AG20443 (cell line): ENCODE measurements at places on chromosomes 7 and 10.

DNA sequence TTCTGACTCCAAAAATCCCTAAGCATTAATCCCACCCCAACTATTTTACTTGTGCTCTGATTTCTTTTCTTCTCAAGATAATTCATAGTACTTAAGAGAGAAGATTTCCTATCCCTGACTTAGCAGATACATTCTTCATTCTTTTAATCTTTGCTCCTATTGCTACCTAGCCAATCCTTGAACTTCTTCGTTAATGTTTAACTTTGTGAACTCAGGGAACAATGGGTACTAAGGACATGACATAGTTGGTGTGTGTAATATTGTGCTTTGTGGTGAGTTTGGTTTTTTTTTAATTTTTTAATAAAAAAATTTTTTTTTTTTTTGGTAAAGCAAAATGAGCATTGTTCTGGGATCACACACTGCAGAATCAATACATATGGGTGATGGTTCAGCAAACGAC lies 166.2 kb downstream of the CHCHD3 start:
- no peak for DNase-seq

DNA sequence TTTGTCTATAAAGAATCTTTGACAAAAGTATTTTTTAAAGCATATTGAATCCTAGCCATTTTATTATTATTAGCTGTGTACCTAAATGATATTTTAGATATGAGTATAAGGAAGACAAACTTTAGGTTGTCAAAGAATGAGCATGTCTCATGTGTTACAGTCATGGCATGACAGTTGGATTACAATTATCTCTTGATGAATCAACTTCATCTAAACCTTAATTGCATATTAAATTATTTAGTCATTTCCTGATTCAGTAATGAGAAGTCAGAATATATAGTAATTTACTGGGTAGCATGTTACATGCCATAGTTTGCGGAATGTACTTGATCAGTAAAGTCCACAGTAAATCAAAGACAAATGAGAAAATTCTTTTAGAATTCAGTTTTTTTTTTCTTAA lies 59.2 kb downstream of the MAPK8 start:
- DNase-seq: no peak

DNA sequence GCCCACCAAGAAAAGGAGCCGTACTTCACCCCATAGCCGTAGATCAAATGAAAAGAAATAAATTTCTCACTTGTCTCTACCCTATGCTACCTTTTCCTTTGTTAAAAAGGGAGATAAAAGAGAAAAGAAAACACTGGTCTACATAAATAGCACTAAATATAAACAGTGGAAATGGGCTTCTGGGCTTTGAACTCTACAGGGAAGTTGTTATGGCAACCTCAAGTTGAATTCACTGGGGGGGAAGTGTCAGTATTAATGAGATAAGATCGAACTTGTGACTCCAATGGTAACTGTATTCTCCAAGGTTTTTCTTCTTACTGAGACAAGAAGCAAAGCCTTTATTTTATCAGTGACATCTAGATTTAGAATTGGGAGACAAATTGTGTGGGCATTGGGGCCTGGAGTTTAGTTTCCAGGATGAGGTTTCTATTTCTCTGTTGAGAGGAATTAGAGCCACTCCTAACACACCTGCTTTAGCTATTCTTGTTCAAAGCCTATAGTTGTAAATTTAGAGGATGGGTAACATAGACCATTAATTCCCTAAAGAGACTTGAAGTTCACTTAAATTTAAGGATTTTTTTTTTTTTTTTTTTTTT lies 604.3 kb upstream of the GALNT17 start:
- no peak for DNase-seq

DNA sequence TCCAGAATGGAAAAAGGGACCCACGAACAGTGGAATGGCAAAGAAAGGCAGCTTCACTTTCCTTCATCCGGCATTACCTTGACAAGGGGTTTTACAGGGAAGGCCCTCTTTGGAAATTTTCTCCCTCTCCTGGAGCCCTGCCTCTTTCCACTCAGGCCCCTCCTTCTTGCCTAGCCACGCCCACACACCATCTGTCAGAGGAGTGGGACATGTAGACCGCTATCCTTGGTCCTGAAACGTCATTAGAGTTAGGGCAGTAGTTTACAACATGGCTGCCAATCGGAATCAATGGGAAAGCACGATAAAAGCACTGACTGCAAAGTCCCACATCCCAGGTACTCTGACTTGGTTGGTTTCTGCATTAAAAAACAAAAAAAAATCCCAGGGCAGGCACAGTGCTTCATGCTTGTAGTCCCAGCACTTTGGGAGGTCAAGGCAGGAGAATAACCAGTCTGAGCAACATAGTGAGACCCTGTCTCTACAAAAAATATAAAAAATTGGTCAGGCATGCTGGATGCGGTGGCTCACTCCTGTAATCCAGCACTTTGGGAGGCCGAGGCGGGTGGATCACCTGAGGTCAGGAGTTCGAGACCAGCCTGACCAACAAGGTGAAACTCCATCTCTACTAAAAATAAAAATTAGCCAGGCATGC lies 96.4 kb downstream of the MARCHF5 start:
- peak; percentile 69 for DNase-seq

DNA sequence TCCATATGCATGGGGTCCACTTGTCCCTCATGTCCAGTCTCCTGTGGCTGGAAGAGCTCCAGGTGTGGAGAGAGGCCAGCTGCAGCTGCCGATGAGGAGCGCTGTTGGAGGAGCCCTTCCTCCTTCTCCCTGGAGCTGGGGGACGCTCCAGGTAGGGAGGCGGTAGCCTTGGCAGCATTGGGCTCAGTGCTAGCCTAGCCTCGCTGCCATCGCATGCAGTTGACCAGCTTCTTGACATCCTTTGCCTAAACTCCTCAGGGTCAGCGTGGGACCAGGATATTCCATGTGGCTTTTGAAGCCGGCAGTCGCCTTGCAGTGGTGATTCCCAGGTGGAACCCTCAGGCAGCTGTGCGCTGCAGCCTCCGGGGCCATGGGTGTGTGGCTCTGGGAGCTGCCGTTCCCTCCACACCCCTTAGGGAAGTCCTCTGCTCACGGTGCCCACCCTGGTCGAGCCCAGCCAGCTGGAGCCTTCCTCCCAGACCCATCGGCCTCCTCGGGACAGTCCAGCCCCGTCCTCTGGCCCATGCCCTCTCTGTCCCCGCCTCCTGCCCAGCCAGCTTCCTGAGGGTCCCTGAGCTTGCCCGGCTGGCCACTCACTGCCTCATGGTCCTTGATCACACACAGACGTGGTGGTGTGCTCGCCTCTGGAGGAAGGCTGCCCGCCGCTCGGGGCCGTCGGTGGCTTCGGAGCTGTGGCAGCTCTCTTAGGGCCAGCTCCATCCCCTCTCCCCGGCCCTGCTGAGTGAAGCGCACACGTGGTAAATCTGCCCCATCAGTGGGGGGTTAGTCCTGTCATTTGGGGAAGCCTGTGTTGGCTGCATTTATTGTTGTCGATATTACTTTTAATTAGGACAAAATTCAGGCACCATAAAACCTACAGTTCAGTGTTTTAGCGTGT lies 21.2 kb downstream of the INPP5A start:
- no peak for DNase-seq

- DNase-seq: no peak
Observed at GRCh38 chr7:120033114-120033513, 239.9 kb upstream of the KCND2 start.

DNA sequence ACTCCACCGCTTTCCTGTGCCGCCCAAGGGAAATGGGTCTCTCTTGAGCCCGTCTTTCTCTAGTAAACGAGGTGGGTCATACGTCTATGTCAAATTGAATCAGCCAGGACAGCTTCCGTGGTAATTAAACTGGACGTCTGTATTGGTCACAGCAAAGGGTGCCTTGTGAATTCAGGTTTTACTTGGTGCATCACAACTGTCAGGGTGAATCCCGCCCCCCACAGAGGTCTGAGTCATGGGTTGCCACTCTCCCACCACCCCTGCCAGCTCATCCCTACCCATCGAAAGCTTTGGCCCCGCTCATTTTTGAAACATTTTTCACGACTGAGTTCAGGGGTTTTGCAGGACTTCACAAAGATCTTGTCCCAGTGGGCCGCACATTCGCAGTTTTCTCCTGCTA lies 8.0 kb upstream of the SP8 start:
- DNase-seq: no peak

GRCh38 chr10:4840151-4840550 lies 14.1 kb downstream of the AKR1E2 start:
- no peak for DNase-seq

DNA sequence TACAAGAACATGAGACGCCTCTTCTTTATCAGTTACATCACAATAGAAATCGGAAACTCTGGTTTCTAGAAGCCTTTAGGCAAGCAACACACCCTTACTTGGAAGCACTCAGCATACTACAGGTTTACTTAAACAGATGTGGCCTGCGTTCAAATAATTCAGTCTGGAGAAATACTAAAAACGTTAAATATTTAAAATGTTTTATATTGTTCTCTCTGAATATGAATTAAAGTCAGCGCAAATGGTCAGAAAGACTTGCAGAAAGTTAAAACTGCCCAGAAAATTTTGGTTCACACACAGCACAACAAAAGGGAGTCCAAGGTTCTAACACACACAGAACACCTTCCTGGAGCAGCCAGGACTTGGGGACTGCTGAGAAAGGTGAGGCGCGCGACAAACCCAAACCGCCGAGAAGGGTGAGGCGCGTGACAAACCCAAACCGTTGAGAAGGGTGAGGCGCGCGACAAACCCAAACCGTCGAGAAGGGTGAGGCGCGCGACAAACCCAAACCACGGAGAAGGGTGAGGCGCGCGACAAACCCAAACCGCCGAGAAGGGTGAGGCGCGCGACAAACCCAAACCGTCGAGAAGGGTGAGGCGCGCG lies 25.8 kb downstream of the ESYT2 start:
- DNase-seq: no peak
